ENCODE measurements at places on chromosomes 3 and 15.

GRCh38 chr3:132469326-132469725 lies 52.0 kb downstream of the DNAJC13 start:
- no peak for DNase-seq

DNA sequence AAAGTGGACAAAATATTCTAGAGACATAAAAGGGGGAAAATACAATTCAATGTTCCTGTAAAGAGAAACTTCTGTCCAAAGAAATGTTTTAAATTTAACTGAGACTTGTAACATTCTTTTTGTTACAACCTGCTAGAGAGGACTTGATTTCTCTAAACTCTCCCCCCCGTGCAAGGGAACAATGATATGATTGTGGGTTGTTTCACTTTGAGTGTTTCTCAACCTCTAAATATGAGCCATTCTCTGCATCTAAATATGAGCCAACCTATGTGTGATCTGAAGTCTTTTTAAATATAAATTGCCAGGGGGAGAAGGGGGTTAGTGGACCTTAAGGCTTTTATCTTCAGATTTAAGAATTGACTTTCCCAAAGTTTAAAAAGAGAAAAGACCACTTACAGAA lies 14.6 kb downstream of the ZNF860 start:
- DNase-seq = no peak

- no peak for DNase-seq
Observed at GRCh38 chr3:153669527-153669926, 451.7 kb upstream of the ARHGEF26 start.

DNA sequence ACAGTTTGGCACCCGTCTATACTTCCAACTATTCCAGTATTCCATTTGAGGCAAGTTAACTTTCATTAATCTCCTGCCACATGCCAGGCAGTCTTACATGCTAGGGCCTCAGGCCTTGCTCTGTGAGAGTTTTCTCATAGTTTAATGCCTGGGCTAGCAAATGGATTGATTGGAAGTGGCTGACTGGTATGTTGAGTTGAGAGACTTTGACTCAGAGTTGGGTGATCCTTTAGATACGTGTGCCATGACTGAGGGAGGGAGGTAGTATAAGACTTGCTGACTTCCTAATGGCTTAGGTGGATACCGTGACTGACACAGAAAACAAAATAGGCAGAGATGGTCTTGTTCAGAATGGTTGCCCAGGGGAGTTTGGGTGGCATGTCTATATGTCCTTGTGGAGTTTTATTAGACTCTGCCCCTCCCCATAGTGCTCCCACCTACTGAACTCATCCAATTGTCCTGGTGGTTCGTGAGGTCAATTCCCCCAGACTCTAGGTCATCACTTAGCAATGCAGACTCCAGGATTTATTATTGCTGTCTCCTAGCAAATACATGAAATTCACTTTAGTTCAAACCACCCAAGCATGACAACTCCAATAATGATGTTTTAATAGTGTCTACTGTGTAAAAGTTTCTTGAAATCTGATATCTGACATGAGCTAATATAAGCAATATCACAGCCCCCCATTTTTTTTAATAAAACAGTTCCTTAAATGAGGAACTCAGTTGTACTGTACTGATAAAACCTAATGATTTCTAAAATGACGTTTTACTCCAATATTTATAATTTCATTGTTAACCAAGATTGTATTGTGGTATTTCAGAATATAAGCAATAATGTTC lies 413.9 kb upstream of the MDFIC2 start:
- DNase-seq = no peak

- DNase-seq = no peak
Observed at GRCh38 chr3:111534701-111535100, 7.3 kb upstream of the CD96 start.

GRCh38 chr15:33304924-33305323 lies 5.8 kb upstream of the RYR3 start:
- DNase-seq = no peak

DNA sequence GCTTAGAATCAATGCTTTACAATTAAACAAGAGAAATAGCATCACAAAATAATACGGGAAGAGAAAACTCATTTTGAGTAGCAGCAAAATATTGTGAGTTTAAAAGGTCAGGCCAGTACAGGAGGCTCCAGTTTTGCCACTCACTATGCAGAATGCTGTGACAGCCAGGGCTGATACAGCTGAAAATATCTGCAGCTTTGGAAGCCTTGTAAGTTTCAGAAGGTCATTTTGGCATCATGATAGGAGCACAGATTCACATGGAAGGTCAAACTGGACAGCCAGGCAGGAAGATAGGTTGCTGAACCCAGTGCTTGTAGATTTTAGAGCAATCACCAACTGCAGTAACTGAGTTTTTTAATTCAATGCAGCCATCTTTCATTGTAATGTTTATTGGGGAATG lies 14.1 kb downstream of the MBNL1 start:
- DNase-seq = no peak

DNA sequence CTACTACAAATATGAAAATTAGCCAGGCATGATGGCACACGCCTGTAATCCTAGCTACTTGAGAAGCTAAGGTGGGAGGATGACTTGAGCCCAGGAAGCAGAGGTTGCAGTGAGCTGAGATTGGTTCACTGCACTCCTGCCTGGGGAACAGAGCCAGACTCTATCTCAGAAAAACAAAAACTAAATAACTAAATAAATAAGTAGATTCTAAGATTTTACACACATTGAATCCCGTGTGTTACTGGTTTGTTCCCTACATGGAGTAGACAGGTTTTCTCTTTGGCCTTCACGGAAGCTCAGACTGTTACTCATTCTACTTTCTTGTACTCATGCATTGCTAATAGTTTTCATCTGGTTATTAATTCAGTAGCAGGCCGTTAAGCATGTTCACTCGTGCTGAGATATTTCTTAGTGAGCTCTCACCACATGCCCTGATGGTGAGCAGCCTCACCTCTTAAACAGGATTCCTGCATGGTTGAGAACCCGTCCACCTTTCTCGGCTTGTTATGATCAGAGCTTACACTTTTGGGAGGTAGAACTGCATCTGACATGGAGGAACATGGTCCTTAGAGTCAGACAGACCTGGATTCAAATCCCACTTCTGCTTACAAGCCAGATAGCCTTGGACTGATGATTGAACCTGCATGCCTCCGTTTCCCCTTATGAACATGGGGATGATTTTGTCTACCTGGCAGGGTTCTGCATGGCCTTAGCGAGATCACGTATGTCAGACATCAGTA lies 49.1 kb downstream of the CMTM7 start:
- DNase-seq = no peak

GRCh38 chr3:18062657-18063025 lies 320.2 kb upstream of the TBC1D5 start:
- DNase-seq = no peak

DNA sequence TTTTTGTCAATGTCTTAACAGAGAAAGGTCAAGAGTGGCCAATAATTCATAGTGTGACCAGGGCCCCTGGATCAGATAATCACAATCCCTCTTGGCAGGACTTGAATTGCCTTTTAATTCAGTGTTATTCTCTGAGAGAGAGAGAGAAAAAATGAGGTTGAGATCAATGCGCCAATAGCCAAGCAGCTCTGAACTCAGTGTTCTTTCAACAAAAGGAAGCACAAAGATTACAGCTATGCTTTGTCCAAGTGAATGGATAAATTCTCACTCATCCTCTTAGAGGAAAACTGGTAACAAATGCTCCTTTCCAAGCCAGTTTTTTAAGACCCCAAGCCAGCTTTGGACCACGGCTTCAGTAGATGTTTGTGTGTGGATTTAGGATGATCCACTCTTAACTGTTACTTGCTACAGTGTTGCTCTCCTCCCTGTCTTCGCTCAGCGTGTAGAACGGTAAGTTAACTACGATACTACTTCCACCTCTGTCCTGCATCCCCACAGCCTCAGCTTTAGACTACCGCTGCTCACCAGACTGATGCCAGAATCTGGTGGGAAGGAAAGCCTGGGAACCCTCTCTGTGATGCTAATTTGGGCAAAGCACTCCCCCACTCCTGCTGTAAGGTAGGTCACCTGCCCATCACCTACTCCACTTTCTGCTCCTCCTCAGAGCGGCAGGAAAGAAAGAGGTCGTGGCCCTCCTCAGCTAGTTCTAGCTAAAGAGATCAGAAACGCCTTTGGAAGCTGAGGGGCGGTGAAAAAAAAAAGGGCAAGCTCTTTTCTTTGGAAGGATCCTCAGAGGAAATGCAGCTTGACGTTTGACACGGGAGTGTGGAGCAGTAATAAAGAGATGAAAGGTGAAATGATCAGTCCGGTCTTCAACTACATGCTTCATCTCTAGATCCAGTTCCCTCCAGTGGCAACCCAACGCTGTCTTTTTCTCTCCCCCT lies 46.8 kb upstream of the LPP start:
- DNase-seq = no peak

- DNase-seq = no peak
Observed at GRCh38 chr15:88800738-88801137, 2.5 kb upstream of the ACAN start.

DNA sequence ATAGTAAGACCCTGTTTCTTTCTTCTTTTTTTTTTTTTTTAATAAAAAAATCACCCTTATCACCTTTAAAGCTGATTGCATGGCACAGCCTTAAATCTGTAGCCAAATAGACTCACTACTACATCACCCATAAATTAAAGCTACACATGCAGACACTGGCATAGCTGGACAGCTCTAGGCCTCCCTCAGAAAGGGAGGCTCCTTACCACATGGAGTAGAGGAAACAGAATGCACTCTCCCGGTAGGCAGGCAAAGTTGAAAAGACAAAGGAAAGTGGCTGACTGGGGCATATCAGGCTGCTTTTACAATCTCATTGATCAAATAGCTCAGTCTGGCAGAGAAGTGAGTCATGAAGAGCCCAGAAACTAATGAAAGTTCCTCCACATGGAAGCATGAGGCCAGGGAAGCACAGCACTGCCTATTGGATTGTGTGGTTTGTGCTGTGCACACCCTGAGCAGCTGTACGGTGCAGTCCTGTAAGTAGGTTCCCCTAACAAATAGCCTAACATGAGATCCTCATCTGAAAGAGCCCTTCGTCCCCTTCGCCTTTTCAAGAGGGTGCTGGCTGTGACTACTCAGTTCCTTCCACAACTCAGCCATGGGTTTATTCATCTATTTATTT lies 32.7 kb upstream of the FAM98B start:
- DNase-seq = no peak

GRCh38 chr15:75008629-75009326 lies 13.4 kb downstream of the SCAMP5 start:
- DNase-seq = peak; percentile 53

GRCh38 chr3:194086388-194087075 lies 49.4 kb upstream of the HES1 start:
- no peak for DNase-seq

DNA sequence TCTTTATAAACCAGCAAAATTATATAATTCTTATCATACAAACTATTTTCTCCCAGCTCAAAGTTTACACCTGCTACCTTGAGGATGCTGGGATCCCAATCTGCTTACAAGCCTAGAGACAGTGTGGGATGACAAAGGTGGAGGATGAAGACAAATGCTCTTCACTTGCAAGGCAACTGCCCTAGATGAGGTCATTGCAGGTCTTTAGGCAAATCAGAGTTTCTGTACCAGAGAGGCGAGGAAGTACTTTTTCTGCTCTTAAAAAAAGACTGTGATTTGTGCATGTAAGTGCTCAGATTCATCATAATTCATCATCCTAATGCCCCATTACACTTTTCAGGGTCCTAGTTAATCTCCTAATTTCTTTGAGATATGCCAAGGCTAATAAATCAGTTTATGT lies 376.1 kb downstream of the ZPLD1 start:
- DNase-seq = no peak

DNA sequence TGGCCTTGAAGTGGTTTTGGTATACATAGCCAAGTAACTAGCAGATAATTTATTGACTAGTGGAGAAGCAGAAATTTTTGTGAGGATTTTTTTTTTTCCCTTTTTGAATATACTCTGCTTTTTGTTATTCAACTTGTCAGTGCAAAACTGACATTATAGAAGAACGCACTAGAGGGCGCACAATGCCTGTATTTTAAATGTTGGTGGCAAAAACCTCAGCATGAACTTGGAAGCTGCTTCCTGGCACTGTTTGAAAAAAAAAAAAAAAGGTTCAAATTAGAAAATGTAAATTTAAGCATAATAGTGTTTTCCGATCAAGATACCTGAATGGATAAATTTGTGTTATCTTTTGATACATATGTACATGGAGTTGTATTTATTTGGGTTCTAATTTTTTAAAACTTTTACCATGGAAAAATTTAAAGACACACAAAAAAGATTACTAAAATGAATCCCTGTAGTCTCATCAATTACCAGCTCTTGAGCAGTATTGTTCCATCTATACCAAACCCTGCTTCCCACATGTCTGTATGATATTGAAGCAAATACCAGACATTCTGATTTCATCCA lies 56.0 kb downstream of the SLC25A26 start:
- DNase-seq = no peak

GRCh38 chr3:177426878-177427495 lies 229.7 kb upstream of the TBL1XR1 start:
- DNase-seq = peak; percentile 54

- no peak for DNase-seq
Observed at GRCh38 chr15:99239545-99240198, 9.7 kb downstream of the TTC23 start.

DNA sequence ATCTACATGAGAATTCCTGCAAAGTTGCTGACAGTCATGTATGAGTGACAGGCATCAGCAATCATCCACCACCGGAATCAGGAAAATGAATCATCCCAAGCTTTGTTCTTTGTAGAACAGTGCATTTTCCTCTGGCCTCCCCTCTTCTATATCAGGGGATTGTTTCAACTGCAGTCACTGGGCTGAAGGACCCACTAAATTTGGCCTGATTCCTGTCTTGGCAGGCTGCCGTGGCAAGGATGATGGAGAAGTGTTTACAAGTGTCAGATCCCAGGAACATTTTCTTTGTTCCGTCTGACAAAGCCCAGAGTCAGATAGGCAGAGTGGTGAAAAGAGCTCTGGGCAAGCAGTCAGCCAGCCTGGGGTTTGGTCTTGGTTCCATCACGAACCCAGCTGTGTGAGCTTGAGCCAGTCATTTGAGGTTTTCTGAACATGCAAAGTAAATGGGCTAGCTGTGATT lies 175.1 kb upstream of the TSC22D2 start:
- DNase-seq = no peak

DNA sequence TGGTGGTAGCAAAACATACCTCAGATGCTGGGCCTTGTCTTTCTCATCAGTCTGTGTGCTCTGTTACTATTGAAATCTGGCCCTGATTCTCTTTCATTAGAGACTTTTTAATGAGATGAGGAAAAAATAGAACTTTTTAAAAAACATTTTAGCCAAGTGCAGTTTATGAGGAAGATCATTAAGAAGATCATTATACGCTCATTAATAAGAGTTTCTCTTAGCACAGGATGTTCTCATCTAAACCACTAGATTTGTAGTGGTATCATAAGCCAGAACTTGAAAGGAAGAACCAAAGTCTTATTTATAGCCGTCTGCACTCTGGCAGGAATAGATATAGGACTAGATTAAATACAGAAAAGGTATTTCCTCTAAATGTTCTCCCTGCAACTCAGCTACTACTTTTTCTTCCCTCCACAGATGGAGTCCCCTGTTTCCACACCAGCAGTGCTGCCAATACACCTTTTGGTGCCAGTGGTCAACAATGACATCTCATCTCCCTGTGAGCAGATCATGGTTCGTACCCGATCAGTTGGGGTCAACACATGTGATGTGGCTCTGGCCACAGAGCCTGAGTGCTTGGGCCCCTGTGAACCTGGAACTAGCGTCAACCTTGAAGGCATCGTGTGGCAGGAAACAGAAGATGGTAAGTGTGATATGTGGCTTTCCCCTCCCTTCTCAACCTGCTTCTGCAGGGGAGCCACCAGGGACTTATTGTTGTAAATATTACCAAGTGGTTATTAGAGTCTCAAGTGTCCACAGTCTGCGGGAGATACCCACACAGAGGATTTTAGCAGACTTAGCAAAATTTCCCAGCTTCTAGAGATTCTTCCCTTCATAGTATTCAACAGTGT lies 152.8 kb downstream of the RBPMS2 start:
- DNase-seq = no peak

- DNase-seq = peak; percentile 18
Observed at GRCh38 chr3:12193485-12194165, 34.9 kb upstream of the TIMP4 start.

Measured in GM18507 (cell line).